ENCODE measurements at places on chromosomes 6 and 20.

GRCh38 chr6:123533862-123534648 is 102.7 kb downstream of the TRDN start:
- no peak for DNase-seq

- DNase-seq, result no peak
These were observed 72.8 kb upstream of the CNR1 start for GRCh38 chr6:88238901-88239300.

DNA sequence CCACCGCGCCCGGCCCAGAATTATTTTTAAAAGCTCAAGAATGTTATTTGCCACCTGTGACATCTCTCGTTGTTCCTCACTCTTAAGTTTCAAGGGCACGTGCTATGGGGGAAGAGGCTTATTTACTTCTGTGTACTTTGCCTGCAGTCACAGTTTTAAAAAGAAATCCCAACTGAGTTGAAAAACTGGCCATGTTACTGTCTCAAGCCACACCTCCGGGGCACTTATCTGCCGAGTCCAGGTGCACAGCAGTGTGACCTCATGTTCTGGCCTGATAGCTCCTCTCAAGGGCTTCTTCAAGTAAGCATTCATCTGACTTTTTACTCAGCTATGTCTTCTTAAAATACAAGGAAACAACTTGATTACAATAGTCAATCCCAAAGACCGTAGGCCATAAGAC is 34.5 kb downstream of the SHLD1 start:
- no peak for DNase-seq

GRCh38 chr20:63275825-63276224 is 3.2 kb downstream of the ARFGAP1 start:
- DNase-seq, result no peak

Measured in fibroblast of skin of right biceps (primary cell).